ENCODE measurements at places on chromosomes 12 and 14.

DNA sequence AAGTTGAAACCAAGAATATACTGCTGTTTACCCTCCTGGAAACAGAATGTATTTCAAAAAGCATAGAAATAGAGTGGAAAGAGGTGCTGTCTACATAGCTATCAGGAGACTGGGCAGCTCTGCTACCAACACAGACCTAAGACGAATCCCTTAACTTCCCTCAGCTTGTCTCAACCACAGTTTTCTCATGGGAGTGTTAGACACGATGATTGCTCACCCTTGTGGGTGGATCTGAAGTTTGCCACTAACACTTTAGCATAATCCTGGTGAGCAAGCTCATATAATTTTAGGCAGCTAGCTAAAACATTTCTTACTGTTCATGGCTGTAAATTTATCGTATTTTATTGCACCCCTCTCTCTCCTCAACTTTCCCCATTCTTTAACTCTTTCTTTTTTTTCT, 38.5 kb downstream of the C12orf75 start:
- no peak for DNase-seq

- DNase-seq, result no peak
Measured at GRCh38 chr12:51838762-51839161, 9.8 kb downstream of the FIGNL2 start.

DNA sequence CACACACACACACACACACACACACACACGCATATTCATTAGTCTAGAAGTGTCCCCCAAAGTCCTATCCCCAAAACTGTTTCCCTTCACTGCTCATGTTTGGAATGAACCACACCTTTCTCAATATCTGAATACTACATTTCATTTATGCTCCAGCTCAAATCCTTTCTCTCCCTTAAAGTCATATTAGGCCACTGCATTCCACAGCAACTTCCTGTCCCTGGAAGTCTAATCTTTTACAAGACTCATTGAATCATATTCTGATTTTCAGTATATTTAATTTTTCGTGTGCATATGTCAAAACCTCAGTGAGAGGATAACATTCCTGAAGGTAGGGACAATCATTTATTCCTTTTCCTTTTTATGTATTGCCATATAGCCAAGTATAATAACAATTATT, 155.6 kb upstream of the LMNTD1 start:
- DNase-seq, result no peak

- DNase-seq, result no peak
Measured at GRCh38 chr12:90106568-90106967, 397.9 kb upstream of the ATP2B1 start.

DNA sequence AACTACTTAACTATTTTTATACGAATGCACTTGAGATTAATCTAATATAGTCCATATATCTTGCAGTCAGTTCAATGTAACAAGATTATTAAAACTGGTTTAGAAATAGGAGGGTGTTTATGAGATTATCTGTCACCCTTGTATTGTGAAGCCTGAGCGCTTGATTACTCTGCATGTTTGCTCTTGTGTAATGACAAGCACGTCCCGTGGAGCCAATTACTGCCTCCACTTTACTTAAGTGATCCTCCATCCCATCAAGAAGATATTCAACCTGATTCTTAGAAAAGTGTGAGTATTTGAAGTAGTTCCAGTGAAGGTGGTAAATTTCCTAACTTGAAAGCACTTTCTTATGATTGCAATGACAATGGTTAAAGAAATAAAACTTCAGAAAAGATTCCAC, 415.2 kb upstream of the GARIN6 start:
- no peak for DNase-seq

GRCh38 chr12:54300225-54300731, 537 bp downstream of the NFE2 start:
- no peak for DNase-seq

GRCh38 chr12:63164911-63165310, 13.9 kb upstream of the AVPR1A start:
- DNase-seq, result no peak

DNA sequence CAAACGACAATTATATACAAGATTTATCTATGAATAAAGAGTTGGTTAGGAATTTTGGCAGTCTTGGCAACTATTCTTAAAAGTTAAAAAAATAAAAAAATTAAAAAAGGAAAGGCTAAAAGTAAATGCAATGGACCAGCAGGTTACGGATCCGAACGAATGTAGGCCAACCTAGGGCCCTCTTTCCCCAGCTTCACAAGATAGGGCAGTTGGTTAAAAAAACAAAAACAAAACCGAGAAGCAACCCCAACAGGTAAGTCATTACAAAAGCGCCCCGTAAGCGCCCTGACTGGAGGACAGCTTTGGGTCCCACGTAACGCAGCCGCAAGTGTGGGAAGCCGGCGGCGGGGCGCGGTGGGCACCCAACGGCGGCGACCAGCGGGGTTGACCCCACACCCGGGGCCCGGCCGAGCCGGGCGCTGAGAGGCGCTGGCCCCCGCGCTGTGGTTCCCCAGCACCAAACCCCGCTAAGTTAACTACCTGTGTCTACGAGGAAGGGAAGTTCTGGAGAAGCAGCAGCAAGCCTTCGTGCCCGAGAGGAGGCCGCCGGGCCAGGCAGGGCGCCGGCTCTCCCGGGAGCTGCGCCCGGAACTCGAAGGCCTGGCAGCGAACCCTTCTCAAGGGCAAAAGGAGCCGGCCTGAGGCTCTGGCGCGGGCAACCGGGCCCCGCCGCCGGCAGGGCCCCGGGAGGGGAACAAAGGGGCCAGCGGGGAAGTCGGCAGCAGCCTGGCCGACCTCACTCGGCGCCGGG, 882 bp downstream of the HECTD1 start:
- DNase-seq, result peak; percentile 12

- no peak for DNase-seq
Measured at GRCh38 chr12:24488091-24488596, 460.8 kb downstream of the BCAT1 start.

DNA sequence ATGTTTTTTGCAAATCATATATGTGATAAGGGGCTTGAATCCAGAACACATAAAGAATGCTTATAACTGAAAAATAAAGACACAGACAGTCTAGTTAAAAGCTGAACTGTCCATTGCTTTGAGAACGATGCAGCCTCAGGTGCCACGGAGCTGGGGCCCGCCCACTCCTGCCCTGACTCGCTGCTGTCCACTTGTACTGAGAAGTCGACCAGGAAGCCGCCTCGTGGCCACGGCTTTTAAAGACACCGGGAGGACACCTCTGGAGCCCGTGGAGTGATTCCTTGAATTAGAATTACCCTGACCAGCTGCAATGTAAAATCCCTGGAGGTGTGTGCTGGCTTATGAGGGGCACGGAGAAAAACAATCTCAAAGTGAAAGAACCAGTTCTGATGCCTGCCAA, 23.9 kb upstream of the TEX22 start:
- DNase-seq, result no peak

DNA sequence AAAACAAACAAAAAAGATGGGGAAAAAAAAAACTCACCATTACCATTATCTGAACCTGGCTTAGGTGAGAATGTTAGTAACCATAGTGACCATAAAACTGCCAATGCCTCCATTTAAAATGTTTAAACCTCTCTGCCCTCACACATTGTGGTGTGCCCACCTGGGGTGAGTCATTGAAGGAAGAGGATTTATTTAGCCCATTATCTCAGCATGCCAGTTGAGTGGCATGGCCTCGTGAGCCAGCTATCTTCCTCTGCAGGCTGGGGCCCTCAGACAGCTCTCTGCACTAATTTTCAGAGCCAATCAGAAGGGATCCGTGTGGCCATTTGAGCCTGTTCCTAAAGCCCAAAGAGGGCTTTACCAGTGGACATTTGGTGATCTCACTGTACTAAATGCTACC, 81.8 kb upstream of the CCDC198 start:
- no peak for DNase-seq

DNA sequence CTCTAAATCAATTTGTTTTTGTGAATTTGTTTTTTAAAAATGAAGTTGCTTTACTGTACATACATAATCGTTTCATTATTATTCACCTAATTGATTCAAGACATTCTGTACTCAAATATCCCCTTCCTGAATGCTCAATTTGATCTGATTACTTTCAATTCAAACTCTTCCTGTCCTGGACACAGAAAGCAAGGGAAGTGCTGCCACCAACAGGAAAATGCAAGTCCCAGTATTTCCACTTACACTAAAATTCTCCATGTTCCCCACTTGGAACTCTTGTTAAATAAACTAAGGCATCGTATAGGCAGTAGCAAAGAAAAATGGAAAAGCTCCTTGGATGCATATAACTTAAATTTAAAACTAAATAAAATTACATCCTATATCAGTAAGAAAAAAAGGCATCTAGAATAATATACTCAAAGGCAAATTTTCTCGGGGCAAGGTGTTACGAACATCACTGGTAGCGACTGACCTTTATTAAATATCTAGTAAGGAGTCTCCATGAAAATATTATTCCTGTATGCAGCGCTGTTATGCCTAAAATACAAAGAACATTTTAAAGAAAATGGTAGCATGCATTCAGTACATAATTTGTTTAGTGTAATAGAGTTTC, 72.0 kb upstream of the DBX2 start:
- no peak for DNase-seq

DNA sequence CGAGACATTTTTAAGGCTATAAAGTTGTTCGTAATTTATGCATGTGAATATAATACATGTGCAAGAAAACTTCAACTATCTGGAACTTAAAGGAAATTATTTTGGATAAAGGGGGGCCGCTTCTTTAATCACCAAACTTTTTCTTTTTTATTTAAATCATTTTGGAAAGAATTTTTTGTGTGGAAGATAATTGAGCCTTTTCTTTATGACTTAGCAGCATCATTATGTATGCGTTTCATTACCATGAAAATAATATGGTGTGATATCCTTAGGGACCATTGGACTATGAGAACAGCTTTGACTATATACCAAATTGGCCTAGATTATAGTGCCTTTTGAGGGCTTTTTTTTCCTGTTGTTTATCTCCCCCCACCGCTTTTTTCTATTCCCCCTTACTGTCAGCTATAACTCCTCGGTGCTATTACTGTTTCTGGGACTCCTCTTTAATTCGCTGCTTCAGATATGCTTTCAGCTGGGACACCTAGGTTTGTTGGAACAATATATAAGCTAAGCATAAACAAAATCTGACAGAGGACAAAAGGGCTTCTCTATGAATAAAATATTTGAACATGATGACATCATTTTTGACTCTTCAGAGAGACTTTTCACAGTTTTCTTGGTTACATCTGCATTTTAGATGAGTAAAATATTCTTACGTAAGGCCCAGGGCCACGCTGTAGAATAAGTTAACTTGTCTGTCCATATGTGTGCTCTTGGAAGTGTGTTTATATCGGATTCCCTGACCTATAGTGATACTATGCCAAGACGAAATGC, 392.7 kb downstream of the NPAS3 start:
- no peak for DNase-seq

DNA sequence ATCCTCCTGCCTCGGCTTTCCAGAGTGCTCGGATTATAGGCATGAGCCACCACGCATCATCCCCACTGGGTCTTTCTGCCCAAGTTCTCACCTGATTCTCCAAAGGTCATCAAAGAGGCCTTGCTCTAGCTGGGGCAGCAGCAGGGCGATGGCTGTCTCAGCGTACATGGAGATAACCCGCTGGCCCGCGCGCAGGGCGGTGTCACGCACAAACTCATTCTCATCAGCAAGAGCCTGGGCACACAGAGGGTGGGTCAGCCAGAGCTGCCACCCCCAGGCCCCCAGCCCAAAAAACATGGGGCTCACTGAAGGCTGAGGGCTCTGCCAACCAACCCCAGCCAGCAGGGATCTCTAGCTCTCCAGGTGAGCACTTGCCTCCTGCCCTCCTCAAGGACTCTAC, 27.7 kb upstream of the RAB35 start:
- DNase-seq, result no peak

DNA sequence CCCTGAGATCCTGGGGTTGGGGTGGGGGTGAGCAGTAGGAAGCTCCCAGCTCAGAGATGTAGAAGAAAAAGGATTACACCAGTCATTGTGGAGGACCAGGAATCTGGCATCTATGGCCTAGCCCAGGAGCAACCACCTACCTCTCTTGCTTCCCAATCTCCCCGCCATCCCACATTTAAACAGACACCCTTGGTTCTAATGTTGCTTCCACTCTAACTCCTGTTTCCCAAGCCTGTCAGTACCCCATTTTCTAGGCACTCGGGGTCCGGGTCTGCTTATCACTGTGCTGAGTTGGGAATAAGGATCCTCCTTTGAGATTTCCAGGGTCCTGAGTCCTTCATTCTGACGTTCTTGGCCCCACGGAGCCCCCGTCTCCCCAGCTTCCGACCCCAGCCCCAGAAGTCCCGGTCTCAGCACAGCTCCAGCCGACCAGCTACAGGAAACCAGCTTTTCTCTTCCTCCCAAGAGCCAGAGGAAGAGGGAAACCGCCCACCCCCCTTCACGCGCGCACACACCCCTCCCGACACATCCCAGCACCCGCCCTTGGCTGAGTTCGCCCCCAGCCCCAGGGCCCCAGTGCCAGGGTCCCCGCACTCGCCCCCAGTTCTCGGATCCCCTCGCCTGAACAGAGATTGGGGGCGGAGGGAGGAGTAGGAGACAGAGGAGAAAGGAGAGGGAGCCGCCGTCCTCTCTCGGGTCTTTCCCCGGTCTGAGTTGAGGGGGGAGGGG, 1.2 kb downstream of the ITGA5 start:
- no peak for DNase-seq

- DNase-seq, result no peak
Measured at GRCh38 chr14:95979339-95980042, 59.7 kb upstream of the C14orf132 start.

DNA sequence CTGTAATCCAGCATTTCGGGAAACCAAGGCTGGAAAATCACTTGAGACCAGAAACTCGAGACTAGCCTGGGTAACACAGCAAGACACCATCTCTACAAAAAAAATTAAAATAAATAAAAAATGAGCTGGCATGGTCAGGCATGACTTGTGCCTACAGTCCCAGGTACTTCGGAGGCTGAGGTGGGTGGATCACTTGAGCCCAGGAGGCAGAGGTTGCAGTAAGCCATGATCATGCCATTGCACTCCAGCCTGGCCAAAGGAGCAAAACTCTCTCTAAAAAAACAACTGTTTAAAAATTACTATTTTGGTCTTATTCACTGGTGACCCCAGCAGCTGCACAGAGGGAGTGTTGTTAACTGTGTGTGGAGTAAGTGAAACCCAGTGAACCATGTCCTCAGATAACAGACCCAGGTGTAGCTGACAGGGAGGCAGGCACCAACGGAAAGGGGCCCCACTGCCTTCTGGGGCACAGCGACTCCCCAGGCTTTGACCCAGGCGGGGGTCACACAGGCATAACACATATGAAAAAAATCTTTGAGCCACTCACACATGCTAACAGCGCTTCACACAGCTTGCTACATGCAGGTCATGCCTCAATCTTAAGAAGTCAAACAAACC, 12.1 kb downstream of the DDX54 start:
- DNase-seq, result no peak

DNA sequence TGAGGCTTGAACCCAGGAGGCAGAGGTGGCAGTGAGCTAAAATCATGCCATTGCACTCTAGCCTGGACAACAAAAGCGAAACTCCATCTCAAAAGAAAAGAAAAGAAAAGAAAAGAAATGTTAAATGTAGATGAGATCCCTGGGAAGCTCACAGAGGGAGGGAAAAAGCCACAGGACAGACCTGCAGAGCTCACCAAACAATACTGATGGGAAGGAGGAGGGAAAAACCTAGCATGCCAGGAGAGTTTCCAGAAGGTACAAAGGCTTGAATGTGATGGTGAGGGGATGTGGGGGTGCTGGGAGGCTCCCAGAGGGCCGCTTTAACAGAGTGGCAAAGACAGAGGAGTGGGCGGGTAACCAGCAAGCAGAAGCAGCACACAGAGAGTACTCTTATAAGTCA, 72.3 kb downstream of the PTPN21 start:
- no peak for DNase-seq

Measured in stimulated activated CD8-positive, alpha-beta memory T cell treated with anti-CD3 and anti-CD28 coated beads, Interleukin-12 subunit alpha, Interleukin-12 subunit beta, amount 100 ng/mL, for 1 hour (primary cell).